Stimulated activated CD4-positive, alpha-beta T cell treated with anti-CD3 and anti-CD28 coated beads, Interleukin-2, amount 100 ng/mL, for 48 hours (primary cell): ENCODE measurements at places on chromosomes 11 and 22.

- no peak for DNase-seq
Measured at GRCh38 chr11:127249576-127249975, 249.0 kb upstream of the KIRREL3 start.

DNA sequence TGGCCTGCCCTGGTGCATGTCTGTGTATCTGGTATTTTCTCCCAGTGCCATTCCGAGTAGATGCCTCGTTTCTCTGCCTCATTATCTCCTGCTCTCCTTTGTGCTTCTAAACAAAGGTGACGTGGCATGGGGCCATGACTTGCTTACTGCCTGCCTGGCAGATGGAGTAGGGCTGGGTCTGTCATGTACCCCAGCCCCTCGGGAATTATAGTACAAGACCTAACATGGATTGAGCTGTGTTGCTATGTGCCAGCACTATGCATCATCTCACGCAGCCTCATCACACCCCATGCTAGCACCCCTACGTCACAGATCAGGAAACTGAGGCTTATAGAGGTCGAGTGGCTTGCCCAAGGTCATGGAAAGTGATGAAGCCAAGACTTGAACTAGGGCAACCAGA lies 88.1 kb downstream of the GALNT18 start:
- DNase-seq = no peak

DNA sequence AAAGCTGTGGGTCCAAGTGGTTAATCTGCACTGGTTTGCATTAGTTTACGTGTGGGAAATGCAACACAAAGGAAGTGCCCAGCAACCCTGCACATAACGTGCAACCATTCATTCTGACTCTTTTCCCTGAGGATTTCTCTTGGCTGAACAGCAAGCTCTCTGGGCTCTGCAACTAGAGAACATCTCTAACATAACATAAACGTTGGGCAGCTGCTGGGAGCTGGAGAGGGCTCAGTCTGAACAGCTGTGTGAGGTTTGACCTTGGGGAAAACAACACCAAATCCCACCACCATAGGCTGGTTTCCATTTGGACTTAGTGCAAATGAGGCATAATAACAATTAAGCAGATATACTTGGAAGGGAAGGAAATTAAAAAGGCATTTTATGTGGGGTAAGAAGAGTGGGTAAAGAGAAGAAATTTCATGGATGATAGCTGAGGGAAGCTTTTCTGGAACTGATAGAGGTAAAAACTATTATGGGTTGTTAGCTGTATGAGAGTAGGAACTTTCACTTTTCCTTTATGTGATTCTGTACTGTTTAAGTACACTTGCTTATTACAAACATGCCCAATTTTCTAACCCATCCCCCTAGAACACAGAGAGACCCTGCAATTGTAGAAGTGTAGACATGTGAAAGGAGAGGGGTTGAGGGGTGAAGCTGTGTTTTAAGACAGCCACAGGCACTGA lies 76.2 kb downstream of the SNX19 start:
- DNase-seq = no peak

DNA sequence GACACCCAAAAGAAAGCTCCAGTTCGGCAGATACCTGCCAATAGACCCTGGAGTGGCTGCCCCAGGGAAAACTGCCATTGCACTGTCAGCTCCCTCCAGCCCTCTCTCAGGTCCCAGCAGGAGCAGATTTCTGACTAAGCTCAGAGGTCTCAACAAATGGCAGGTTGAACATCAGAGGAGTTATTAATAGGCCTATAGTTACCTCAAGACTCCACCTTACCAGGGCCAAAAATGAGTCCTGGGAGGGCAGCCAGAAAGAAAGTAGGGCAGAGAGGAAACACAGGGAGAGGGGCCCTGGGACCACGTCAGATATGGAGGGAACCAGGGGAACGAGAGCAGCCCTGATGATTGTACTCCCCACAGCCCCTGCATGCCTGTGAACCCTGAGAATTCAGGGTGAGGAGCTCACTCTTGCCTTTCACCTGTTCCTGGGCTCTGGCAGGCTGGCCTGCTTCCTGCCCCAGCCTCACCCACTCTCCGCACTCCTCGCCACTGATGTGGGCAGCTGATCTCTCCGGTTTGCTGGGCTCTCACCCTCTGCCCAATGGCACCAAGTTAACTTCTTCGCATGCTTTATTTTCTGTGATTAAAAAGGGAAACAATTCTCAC lies 4.3 kb upstream of the RGL4 start:
- DNase-seq = no peak

- no peak for DNase-seq
Measured at GRCh38 chr11:48047616-48048015, 67.3 kb downstream of the PTPRJ start.

DNA sequence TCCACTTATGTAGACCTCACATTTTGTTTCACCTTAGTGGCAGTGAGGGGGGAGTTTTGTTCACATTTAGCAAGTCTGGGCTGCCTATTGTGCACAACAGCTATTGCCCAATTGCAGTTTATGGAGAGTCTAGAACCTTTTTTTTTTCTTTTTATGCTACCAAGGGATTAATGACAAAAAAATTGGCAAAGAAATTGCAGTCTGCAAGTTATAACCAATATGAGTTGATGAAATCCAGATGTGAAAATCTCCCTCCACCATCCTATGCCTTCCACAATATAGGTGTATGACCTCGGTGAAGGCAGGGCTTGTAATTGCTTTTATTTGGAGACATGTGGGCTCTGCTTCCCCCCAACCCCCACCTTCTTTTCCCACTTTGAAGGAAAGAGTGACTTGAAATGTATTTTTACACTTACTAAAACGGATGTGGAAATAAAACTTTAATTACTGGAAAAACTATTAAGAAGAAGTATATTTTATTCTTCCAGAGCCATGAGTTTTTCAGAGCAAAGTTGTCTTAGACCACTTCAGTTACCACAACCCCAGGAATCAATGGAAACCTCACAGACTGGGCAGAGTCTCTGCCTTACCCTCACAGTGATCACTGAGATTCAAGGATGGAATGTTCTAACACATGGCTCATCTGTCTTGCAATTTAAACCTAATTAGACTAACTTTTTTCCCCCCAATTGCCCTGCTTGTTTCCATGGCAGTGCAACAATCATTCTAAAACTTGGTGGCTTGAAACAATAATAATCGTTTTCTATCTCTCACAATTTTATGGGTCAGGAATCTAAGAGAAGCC lies 120.8 kb upstream of the SLC5A12 start:
- no peak for DNase-seq

GRCh38 chr11:57144075-57144474 lies 37.7 kb upstream of the LRRC55 start:
- DNase-seq = no peak

DNA sequence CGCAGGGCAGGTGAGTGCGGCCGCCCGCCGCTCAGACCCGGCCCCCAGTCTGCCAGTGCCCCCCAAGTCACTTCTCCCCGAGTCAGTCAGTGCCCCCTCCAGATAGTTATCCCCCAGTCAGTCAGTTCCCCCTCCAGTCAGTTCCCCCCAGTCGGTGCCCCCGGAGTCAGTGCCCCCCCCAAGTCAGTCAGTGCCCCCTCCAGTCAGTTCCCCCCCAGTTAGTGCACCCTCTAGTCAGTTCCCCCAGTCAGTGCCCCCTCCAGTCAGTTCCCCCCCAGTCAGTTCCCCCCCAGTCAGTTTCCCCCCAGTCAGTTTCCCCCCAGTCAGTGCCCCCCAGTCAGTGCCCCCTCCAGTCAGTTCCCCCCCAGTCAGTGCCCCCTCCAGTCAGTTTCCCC lies 411 bp downstream of the PPP6R2 start:
- DNase-seq = no peak

GRCh38 chr22:41308544-41308947 lies 7.2 kb downstream of the ZC3H7B start:
- no peak for DNase-seq

DNA sequence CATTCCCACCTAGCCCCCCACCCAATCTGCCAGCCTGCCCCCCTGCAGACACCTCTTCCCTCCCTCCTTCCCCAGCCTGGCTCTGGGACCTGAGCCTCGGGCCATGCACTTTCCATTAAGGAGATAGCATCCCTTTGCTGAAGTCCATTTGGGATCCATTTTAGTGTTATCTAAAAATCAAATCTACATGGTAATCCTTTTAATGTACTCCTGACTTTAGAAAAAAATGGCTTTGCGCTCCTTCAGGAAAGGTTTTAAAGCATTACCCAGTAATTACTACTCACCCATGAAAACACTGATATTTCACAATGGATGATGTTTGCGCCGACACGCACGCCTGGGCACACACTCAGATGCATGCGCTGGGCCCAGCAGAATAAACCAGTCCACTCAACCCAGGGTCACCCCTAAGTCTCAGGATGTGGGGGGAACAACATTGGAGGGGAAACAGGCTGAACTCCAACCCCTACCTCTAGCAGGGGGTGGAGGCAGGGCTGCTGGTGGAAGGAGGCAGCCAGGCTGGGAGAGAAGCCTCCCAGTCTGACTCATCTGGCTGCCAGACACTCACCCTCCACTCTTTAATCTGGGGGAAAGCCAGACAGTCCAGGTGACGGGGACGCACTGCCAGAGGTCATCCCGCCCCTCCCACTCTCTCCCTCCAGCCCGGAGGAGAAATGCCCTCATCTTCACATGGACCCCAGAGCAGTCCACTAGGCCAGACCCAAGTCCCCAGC lies 29.8 kb downstream of the LMO1 start:
- no peak for DNase-seq

DNA sequence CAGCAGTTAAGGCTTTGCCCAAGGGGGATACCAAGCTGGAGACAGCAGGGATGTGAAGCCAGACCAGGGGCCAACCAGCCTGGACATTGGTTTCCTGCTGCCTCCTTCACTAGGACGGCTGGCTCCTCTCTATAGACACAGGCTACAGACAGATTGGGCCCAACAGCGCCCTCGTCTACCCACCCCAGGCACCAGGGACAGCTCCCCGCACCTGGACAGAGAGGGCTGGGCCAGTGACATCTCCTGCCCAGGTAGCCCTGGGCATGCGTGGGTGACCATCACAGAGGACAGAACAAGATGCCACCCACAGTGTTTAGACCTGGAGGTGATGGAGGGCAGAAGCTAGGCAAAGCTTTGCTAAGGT lies 1.2 kb downstream of the DKK3 start:
- no peak for DNase-seq

DNA sequence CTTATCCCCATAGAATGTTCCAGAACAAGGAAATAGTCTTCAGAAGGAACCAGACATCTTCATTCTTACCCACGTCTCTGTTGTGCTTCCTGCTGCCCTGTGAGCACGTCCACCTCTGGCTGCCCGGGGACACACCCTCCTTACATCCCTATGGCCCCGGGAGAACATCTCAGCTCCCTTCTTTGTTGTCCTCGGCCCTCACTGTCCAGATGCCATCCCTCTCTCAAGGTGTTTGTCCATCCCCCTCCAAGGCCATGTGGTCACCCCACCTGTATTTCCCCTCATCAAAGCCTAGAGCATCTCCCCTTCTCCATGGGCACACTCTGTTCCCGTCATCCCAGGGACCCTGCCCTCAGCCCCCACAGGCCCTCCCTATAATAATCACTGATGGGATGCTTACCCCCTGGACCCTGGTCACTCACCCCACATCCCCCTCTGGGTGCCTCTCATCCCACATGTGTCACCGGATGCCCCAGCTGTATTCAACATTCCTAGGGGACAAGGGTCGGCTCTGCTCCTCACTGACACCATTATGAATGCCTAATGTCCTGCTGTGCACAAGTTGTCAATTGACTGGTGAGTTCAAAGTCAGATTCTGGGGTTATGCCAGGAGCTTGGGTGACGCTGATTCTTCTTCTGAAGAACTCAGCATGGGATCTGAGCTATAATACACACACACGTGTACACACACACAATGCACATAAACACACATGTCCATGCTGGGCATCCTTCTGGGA lies 28.8 kb downstream of the IGLL5 start:
- DNase-seq = no peak

DNA sequence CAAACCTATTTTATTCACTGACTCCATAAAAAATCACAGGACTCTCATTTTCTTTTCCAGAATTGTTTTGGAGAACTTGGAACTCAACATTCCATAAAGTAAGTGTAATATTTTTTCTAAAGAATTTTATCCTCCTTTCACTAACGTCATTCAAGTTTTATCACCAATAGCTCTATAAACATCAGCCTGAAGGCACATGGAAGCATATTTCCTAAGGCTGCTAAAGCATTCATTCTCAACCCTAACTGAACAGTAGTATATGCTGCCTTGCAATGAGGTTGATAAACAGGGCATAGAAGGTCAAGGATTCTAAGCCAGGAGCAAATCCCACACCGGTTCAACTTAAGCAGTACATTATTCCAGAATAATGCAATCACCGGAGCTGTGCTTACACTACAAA lies 273.9 kb downstream of the RAB38 start:
- no peak for DNase-seq

- no peak for DNase-seq
Measured at GRCh38 chr11:65498727-65498976, 193 bp upstream of the MALAT1 start.

- DNase-seq = no peak
Measured at GRCh38 chr11:3043315-3043871, 13.8 kb downstream of the CARS1 start.

DNA sequence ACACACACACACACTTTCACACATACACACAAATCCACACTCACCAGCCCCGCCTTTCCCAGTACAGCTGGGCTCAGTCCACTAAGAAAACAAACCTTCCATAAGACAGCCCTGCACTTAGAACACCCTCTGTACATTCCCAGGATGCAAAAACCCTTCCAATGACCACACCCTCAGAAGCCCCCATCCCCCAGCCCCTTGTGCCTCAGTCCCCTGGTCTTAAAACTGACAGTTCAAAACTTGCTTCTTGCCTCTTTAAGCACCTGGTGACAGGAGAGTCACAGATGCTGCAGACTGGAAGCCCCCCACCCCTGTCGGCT lies 23.0 kb downstream of the APLNR start:
- no peak for DNase-seq

- DNase-seq = no peak
Measured at GRCh38 chr11:102064316-102064715, 17.1 kb downstream of the CFAP300 start.

- DNase-seq = no peak
Measured at GRCh38 chr11:8023831-8024555, 36.9 kb downstream of the EIF3F start.

DNA sequence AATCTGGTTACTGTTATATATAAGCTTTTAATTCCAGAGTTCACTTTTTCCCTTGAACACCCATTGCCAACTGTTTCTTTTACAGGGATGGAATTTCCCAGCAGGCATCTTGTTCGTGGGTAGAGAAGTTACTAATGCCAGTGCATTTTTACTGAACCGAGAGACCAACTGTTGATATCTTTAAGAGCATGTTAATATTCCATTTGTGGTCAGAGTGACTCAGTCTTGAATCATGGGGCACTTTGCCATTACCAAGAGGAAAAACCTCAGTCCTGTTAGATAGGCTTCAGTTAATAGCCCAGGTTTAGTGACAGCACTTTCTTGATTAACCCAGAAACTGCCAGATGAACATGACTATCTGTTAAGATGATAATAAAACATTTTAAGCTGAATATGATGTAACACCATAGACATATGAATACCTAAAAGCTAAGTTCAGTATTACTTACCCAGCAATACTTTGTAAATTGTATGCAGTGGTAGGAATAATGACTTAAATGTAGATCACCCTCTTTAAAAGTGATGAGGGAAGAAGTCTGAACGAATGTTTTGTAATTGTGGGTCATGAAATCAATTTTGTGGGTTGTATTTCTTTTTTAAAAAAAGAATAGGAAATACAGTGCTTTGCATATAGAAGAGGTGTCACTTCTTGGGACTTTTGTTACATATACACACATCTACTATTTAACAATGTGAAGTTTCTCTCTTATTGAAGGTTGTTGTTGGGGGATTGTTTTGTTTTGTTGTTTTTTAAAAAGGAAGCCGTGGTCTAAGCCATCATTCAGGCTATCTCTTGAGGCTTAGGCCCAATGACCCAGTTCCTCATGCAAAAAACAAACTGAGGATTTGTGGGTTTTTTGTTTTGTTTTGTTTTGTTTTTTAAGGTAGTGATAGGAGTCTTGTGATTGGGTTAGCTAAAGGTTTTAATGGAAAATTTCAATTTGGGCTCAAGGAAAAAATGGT lies 79.2 kb upstream of the GRIK4 start:
- DNase-seq = peak; percentile 2
